ENCODE measurements at places on chromosomes 7 and 10.

GRCh38 chr10:72561745-72562166, 64.1 kb downstream of the MICU1 start:
- no peak for DNase-seq

DNA sequence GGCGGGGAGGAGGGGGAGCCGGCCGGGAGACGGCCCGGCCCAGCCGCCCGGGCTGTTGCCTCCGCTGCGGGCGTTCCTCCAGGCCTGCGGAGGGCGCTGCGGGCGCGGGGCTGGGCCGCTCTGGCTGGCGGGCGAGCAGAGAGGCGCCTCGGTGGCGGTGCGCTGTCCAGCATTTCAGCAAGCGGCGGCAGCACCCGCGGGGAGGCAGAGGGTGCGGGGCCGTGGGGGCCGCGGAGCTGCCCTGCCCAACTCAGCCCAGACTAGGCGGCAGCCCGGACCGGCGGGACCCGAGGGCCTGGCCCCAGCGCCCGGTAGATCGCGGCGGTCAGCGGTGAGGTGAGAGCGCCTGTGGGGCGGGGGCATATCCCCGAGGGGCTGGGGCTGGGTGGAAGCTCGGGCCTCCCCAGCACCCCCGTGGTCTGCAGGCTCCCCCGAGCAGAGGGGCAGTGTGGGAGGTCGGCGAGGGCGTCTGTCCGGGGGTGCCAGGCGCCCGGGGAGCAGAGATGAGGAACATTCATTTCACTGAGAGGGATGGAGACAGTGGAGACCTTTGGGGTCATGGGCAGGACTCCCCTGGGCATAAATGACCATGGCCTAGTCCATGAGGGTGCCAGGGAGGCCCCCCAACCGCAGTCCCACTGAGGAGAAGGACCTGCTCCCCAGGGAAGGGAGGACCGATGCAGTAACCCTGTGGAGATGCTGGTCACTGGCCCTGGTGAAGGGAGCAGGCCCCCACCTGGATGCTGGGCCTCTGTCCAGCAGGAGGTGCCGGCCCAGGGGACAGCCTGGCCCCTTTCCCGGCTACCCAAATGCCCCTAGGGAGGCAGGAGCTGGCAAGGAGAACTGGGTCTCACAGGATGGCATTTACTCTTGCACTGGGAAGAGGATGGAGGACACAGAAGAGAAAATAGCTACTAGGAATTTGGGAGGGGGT, at the start of gene SRRM3:
SRRM3 (plus strand) TSS at position 165 of the 934 bp plus-strand sequence. CDS start 33,171 bp downstream, outside the sequence.
- peak; percentile 75 for DNase-seq

- no peak for DNase-seq
These were observed 155.3 kb upstream of the ZMIZ1 start for GRCh38 chr10:78913219-78914059.

- no peak for DNase-seq
These were observed 557.4 kb upstream of the ADARB2 start for GRCh38 chr10:2294739-2295138.

- no peak for DNase-seq
These were observed 395.4 kb downstream of the LRMDA start for GRCh38 chr10:75826846-75827245.

DNA sequence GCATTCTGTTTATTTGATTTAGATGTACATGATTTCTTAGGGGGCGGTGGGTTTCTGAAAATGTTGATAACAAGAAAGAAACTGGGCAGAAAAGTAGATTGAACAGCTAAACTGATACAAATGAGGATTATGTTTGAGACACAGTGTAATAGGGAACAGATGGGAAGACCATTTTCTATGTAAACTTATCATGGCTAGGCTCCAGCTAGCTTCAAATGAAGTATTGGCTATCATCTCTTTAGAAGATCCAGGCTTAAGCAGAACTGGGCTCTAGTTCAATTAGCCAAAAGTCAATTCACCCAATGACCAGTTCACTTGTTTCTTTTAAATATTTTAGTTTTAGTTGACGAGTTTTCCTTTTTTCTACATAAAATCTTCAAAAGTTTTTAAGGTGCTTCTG, 639.5 kb downstream of the ANKRD7 start:
- no peak for DNase-seq

DNA sequence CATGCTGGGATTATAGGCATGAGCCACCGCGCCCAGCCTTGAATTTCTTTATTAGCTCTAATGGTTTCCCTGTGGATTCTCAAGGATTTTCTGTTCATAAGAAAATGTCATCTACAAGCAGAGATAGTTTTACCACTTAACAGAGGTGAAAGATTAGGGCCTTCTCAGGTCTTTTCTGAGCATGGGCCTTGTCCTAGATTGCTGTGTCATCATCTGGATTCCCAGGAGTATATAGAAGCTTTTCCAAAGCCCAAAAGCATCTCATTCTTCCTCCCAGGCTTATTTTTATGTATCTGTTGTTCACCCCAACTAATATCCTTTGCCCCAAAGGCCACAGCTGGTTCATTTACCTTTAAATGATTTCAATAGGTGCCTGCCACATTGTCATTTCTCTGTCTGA, 13.7 kb upstream of the ZNF248 start:
- DNase-seq, result no peak

- no peak for DNase-seq
These were observed 30.6 kb downstream of the SMNDC1 start for GRCh38 chr10:110274072-110274627.

DNA sequence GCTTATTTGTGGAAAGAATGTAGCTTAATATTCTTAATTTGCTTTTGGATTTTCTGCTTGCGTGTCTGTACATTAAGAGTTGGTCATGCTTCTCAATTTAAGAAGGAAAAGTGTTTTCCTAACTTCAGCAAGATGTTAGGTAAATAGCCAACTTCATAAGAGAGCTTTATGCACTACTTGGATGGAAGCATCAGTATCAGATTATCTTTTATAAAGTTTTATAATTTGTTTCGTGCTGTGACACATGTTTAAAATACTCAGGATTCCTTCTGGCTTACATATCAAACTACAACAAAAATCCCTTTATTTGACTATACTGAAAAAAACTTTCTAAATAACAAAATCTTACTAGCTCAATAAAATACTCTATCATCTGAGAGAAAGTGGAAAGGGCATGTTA, 34.8 kb upstream of the AGR2 start:
- DNase-seq, result no peak

- no peak for DNase-seq
These were observed 50.6 kb upstream of the ITGB1 start for GRCh38 chr10:33008499-33009243.

DNA sequence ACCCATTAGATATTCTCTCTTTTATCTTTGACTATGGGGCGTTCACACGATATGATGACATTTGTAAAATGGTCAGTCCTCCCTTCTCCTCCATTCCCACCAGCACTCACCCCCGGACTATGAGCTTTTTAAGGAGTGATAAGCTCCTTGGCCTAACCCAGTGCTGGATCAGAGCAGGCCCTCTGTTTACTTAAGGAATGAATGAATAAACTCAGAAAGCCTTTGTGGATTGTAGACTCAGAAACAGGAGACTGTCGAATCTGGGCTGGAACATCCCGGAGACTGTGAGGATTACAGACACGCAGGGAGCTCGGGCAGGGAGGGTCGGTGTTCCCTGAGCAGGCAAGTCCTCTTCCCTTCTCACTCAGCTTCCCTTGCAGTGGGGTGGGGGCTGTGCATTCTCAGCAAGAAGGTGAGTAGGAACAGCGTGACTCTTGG, 6.8 kb upstream of the ZCCHC24 start:
- no peak for DNase-seq

- DNase-seq, result no peak
These were observed 2.8 kb upstream of the SSC4D start for GRCh38 chr7:76412249-76412648.

- DNase-seq, result no peak
These were observed 43.3 kb downstream of the HSPA12A start for GRCh38 chr10:116699049-116699448.

GRCh38 chr10:4470231-4470835, 355.7 kb upstream of the AKR1E2 start:
- DNase-seq, result no peak

- no peak for DNase-seq
These were observed 4.4 kb upstream of the EGR2 start for GRCh38 chr10:62820586-62820985.

GRCh38 chr7:84484502-84485079, 290.0 kb upstream of the SEMA3A start:
- no peak for DNase-seq

DNA sequence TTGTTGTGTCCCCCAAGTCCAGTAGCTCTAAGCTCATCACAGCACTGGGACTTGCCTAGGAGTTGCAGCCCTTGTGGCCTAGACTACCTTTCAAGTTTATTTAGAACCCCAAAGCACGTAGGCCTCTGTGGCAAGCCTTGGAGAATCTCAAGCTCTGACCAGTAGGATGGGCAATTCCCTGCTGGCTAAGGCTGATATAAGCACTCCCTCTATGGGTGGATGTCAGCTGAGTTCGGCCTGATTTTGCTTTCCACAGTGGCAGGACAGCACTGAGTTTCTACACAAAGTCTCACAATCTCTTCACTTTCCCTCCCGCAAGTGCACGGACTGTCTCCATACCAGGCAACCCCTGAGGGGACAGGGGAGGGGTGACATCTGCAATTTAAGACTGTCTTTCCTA, 886.4 kb upstream of the LRRN3 start:
- DNase-seq, result no peak

DNA sequence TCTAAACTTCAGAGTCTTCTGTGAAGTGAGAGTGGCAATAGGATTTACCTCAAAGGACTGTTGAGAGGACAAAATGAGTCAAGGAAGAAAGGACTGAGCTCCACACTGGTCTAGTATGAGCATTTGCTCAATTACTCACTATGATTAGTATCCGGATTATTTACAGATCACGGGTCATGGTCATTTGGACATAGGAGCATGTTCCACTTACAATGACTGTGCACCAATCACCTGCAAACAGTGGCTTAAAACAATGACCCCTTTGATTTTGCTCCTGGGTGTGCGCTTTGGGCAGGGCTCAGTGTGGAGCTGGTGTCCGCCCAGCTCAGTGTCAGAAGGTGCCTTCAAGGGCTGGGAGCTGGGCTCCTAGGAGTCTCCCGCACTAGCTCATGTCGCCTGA, 225.4 kb downstream of the TCERG1L start:
- no peak for DNase-seq

- no peak for DNase-seq
These were observed 96.3 kb downstream of the COL13A1 start for GRCh38 chr10:69897999-69898398.

- no peak for DNase-seq
These were observed 637 bp downstream of the SAMD8 start for GRCh38 chr10:75111907-75112679.

DNA sequence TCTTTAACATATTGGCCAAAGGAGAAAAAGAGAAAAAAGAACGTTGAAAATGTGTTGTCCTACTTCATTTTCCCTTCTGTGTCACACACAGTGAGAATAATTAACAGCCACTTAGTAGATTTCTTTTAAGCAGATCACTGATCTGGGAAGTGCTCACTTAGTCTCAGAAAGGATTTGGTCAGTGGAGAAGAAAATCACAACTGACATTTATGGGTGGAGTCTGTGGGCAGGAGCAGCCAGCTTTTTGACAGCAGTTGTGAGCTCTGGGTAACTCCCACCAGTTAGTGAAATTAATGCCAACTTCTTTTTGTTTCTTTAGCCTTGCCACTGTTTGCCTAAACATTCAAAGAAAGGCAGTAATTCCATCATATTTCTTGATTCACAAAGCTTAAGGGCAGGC, 49.7 kb downstream of the CDK14 start:
- no peak for DNase-seq

GRCh38 chr7:81754918-81755696, 14.7 kb downstream of the HGF start:
- DNase-seq, result no peak

DNA sequence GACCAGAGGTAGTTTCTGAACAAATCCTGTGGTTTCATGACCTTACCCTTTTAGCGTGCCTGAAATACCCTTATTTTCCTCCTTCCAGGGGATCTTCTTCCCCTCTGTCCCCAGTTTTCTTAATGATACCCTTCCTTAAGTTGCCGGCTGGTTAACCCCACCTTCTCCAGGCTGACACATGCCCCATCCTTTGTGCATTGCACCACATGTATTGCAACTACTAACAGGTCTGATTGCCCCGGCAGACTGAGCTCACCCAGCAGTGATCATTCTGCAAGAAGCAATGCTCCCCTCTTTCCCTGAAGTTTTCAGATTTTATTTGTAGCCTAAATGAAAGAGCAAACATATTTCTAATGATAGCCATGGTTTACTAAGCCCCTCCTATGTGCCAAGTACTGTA, 108.2 kb downstream of the HIP1 start:
- DNase-seq, result no peak

Measured in GM12892 (cell line).